ENCODE measurements at places on chromosomes 2 and 18. TPM values are rescaled to one million over a fixed set of nuclear protein-coding genes. Genes with fewer than 3 reads are reported as not detected.

The ANKRD62 gene
- not detected for total RNA-seq

The ATP6V1B1 gene
- not detected for total RNA-seq

DNA sequence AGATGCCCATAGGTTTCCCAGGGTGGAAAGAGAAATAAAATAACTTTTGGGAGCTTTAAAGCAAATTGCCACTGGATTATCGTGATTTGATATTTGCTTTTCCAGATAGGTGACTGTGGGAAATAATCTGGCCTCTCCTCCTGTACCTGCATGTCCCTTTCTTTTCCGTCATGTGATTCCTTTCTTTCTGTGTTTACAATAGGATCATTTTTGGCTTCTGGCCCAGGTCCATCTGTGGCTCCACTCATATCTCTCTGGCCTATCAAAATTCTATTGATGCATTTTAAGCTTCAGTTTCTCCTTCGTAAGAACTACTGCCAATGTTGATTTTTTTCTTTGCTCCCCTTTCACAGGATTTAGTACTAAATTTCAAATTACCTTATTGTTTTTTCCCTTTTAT lies 153.6 kb downstream of the CCDC85A start:
- H3K4me1 ChIP-seq, result no peaks in the 10 kb centered on the region
- H3K27ac ChIP-seq, result no peak overlapping the region
- no peaks in the 10 kb centered on the region for H3K36me3 ChIP-seq
- H3K27me3 ChIP-seq, result no peaks in the 10 kb centered on the region

DNA sequence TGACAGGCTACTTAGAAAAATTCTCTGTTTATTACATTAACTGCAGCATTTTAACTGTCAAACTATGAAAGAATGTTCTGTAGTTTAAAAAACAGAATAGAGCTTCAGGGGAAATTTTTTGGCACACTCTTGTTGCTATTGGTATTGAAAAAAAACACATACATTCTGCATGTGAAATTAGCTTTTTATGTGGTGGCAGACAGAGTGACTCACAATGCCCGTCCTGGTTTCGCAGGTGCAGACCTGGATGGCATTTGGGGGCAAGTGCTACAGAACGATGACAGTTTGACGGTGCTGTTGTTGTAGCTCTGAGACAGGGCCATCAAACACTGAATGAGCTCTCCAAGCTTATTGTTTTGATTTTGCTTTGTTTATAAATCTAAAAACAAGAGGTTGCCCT lies 105.0 kb upstream of the MAP3K20 start:
- peaks cover 27% of the 10 kb centered on the region for H3K4me1 ChIP-seq
- H3K27me3 ChIP-seq, result peaks cover 4% of the 10 kb centered on the region
- peak; percentile 68 for DNase-seq
- H3K36me3 ChIP-seq, result no peaks in the 10 kb centered on the region
- H3K27ac ChIP-seq, result peak overlapping the region; percentile 73
- H3K4me3 ChIP-seq, result no peak overlapping the region
